Lung (tissue), 17 donors: ENCODE measurements at places on chromosomes 16 and 17.

DNA sequence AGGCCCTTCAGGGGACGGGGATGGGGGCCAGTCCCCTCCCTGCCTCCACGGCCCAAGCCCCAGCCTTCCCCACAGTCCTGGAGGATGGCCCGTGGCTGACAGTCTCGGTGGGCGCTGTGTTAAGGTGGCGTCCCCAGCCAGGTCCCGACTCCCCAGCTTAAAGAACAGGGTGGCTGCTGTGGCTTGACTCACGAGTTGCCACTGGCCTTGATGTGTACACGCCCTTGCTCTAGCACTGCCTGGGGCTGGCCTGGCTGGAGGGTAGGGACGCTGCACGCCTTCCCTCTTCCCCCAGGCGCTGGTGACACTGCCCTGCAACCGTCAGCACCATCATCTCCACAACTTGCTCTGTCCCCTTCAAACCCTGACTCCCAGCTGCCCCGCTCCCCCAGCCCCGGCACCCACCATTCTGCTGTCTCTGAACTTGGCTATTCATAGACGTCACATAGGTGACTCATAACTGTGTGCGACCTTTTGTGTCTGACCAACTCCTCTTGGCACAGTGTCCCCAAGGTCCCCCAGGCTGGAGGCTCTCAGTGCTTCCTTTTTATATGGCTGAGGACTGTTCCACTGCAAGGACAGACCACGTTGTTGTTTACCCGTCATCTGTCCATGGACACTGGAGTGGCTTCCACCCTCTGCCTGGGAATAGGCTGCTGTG lies 6.3 kb downstream of the GNPTG start:
- no peak for DNase-seq

- DNase-seq: no peak
Measured at GRCh38 chr16:48188449-48189102, 32.8 kb upstream of the ABCC12 start.

GRCh38 chr17:81722184-81723120 lies 10.4 kb downstream of the SLC25A10 start:
- DNase-seq: peak; percentile 35

DNA sequence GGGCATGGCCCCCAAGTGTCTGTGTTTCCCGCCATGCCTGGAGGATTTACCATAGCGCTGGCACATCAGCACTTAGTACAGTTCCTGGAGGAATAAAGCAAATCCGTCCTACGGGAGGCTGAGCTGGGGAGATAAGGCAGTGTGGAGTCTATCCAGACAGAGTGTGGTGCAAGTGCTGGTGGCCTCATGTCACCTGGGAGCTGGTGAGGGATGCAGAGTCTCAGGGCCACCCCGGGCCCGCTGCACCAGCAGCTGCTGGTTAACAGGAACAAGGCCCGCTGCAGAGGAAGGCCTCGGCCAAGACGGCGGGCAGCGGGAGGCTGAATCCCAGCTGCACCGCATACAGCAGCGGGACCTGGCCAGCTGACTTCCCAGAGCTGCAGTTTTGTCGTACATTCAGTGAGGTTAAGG lies 57.3 kb upstream of the CDC42EP4 start:
- peak; percentile 71 for DNase-seq

DNA sequence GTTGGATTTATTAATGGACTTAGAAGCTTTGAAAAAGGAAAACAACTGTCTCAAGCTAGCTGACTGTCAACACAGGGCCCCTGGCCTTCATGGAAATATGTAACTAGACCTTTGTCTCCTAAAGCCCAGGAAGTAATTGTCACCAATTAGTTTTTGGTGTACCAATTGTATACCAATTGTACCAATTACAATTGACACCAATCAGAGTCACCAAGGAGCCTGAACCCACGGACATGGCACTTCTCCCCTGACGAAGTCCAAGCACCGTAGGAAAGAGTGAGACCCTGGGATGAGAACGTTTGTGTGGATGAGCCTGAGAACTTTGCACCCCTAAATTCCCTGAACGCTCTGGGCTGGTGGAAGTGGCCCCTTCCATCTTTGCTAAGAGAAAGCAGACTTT lies 129.0 kb downstream of the ENGASE start:
- DNase-seq: no peak

DNA sequence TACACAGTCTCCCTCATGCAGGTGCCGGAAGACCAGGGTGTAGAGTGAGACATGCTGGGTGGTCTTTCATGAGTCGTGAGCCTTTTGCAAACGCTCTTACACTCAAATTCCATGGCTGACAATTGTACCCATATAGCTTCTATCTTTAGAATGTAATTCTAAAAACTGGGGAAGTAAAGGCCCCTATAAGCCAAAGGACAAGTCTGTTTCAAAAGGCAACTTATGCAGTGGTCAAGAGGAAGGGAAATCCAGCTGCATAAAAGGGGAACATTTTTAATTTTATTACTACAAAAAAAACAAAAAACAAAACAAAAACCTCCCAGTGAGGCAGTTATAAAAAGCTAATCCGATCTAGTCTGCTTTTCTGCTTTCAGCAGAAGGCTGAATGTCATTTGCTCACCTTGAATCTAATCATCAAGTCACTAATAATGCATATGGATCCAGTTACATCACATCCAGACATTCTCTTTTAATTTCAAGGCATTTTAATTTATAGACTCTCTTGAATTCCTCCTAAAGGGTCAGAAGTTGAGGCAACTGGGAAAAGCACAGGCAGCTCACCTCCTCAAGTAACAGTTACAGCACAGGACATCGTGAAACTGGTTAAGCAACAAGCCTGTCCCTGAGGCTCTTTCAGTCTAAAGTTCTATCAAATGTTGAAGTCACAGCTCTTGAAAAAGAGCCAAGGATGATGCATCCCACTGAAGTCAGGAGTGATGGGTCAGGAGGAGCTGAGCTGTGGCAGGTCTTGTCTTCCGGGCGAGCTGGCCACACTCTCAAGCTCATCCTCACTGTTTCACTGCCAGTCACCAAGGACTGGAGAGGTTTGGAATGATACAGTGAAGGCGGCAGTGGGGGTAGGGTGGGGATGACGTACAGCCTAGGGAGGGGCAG lies 99.7 kb downstream of the VPS53 start:
- DNase-seq: no peak

DNA sequence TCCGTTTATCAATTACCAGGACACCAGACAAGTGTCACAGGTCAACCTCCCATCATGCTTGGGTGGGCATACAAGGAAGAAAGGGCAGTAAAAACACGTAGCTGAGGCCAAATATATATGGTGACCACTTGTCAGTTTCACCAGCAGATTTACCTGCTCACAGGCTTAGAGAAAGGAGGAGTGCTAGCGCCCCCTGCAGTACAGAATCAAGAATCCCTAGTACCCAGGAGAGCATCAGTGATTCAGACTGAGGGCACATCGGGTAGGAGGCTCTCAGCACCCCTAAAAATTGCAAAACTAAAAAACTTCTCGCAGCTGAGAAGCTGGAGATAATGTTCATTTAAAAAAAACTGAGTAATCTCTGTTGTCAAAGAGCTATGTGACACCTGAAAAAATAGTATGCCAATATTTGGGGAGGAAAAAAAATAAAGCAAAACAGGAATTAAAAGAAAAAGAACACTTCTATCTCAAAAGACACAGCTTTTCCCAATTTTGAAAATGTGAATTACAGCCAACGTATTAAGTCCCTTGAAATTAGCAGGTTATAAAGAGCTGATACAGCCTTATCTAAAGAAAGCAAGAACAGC lies 21.2 kb upstream of the MON1B start:
- peak; percentile 62 for DNase-seq

DNA sequence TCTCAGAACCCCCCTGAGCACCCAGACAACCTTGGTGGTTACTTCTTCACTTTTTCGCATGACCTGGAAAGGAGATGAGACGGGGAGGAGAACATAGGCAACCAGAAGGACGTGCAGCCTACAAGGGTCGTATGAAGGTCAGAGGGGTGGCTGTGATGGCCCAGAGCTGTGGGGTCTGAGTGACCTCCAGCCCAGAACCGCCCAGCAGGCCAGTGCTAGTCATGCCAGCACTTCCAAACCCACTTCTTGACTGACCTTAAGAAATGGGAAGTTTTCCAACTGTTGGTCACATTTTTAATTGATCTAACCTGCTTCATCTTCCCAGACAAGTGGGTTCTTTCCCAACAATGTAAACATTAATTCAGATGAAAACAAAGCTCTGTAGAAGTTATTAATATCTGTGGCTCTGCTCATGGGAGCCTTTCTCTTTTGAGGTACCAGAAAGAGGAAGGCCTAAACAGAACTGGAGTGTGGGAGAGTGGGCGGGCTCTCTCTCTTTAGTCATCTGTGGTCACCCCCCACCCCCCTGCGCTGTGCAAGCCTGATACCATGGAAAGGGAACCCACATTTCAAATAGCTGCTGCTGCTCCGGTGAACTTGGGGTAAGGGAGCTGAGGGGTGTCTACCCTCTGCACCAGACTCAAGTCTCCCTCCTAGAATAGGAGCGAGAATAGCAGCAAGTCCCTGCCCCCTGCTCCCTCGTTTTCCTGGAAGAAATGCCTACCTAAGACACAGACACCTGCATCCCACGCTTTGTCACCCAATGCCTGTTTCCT lies 101.6 kb downstream of the RAB11FIP4 start:
- no peak for DNase-seq

DNA sequence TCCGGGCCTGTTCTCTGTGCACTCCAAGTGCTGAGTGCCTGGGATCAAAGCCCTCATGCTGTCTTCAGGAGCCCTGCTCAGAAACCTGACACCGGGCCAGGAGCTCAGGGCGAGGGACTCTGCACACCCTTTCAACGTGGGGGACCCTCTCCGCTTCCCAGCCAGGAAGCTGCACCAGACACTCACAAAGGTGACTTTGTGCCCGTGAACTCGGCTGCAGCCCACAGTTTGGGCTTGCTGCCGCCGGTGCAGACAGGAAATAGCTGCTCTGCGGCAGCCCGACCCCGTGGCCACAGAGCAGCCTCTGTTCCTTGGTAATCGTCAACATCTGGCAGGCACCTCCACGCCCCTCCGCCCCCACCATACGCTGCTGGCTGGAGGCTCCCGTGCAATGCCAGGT lies 93.4 kb upstream of the METRNL start:
- DNase-seq: peak; percentile 70

DNA sequence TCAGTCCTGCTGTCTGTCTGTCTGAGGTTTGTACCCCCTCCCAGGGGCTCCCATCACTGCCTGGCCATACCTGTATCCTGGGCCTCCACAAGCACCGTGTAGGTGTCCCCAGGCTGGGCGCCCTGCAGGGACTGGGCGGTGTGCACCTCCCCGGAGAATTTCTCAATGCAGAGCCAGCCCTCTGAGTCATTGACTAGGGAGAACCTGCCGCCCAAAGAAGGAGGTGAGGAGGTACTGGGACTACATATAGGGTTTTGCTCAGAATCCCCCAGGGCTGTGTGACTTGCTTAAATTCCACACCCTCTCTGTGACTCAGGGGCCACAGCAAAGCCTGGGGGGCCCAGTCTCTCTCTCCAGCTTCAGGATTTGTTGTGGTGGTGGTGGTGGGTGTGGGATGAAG lies 7.6 kb downstream of the CDH16 start:
- DNase-seq: no peak

- DNase-seq: peak; percentile 27
Measured at GRCh38 chr16:65833171-65833871, 533.2 kb upstream of the CDH5 start.

DNA sequence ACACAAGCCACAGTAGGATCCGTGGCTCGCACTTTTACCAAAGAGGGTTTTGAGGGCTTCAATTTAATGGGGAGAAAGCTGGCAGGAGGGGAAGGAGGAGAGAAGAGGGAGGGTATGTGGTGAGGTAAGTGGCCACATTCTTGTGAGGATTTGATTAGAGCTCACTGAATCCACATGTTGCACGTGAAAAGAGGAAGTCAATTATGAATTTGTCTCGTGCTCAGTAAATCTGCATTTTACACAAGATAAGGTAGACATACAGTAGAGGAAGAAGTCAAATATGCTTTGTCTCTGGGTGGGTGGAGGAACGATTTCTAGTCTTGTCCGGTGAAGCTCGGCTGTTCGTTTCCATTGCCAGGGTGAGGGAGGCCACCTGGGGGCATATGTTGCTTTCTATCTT lies 862 bp downstream of the ZNF232 start:
- peak; percentile 32 for DNase-seq

DNA sequence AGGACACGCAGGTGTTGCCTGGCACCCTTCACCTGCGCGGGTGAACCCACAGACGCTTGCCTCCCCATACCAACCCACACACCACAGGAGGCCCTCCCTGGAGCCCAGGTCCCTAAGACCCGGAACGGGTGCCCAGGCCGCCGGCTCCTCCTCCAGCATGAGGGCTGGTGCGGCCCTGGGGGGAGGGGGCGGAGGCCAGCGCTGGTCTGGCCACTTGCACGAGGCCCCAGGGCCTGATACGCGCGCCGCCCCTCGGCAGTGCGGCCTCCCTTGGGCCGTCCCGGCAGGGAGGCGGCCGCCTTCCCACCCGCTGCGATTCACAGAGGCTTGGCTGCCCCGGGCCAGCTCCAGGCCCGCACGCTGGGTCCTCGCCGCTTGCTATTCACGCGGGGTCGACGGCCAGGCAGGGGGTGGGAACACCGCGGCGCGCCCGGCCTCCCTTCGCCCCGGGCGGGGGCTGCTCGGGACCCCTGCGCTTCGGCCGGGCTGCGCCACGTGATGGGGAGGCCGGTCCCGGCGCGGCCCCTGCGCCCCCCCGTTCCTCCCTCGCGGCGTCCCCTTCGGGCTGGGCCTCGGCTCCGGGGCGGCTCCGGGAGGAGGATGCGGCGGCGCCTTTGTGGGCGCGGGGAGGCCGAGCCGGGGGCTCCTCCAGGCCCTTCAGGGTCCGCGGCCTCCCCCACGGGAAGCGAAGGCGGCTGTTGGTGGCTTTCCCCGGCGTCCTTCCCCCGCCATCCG lies 685 bp downstream of the FASN start:
- DNase-seq: peak; percentile 61

- peak; percentile 31 for DNase-seq
Measured at GRCh38 chr17:298791-299450, 53.7 kb downstream of the RPH3AL start.

DNA sequence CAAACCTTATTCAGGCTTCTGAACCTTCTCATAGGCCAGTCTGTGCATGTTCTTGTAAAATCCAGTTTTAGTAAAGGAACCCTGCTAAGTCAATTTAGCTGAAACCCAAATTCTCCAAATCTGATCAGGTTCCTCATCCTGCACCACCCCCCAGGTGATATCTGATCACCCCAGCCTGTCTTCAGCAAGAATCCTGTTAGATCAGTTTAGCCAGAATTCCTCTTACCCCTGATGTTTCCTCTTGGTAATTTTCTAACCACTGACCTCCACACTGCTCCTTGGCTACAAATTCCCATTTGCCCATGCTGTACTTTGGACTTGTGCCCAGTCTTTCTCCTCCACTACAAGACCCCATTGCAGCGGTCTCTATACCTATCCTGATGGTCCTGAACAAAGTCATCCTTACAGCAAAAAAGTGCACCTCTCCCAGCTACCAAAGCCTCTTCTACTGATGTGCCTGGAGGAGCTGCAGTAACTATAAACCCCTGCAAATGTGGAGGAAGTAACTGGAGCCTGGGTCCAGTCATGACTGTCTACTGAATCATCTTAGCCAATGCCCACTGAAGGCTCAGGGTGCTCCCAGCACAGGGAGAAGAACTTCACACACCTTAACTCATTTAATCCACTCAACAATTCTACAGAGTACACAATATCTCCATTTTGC lies 23.8 kb downstream of the TEX14 start:
- DNase-seq: no peak

- no peak for DNase-seq
Measured at GRCh38 chr16:75235721-75236193, 15.7 kb downstream of the BCAR1 start.

- DNase-seq: no peak
Measured at GRCh38 chr16:28280881-28281836, 11.2 kb upstream of the SBK1 start.
